ENCODE measurements at places on chromosomes 12 and 14.
A peak's percentile ranks its signal among the peaks of the same experiment; 100 is the strongest.

GRCh38 chr12:131893605-131894312, 663 bp upstream of the ULK1 start:
- no peak for DNase-seq

DNA sequence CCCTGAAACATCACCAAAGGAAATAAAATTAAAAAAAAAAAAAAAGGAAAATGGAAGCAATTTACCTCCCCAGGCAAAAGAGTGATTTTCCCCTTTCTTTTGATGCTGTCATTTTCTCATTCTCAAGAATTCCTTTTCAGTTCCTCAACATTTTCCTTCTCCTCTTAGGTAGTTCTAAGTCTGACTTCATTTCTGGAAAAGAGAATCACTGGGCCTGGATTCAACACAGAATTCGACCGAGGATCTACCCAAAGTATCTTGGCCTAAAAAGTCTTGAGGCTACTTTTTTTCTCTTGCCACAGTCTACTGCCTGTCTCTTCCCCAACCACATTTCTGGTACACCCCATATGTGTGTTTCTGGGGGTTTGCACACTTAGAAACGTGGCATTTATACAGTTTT, 717.8 kb upstream of the TBX3 start:
- no peak for DNase-seq

GRCh38 chr12:78442454-78442801, 422.1 kb upstream of the SYT1 start:
- DNase-seq = no peak

- DNase-seq = no peak
Measured at GRCh38 chr14:34270361-34270760, 191.7 kb downstream of the SPTSSA start.

DNA sequence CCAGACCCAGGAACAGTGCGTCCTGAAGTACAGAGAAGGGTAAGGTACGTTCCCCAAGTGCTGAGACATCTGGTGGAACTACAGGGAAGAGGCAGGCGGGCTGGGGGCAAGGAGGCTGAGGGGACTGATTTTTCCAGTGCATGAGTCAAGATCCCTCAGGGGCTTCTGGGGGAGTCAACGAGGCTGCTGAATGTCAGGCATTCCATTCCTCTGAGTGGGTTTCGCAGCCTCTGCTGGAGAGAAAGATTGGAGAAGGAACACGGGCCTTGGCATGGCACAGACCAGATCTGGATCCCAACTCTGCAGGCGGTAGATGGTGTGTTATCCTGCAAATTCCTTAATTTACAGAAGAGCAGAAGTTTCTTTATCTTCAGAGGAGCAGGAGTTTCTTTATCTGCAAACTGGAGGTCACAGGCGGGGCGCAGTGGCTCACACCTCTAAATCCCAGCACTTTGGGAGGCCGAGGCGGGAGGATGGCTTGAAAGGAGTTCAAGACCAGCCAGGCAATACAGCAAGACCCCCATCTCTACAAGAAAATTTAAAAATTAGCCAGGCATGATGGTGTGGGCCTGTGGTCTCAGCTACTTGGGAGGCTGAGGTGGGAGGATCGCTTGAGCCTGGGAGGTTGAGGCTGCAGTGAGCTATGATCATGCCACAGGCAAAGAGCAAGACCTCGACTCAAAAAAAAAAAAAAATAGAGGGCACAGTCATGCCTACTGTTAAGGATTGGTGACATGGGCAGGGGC, 132.6 kb upstream of the MAP1LC3B2 start:
- DNase-seq = no peak

DNA sequence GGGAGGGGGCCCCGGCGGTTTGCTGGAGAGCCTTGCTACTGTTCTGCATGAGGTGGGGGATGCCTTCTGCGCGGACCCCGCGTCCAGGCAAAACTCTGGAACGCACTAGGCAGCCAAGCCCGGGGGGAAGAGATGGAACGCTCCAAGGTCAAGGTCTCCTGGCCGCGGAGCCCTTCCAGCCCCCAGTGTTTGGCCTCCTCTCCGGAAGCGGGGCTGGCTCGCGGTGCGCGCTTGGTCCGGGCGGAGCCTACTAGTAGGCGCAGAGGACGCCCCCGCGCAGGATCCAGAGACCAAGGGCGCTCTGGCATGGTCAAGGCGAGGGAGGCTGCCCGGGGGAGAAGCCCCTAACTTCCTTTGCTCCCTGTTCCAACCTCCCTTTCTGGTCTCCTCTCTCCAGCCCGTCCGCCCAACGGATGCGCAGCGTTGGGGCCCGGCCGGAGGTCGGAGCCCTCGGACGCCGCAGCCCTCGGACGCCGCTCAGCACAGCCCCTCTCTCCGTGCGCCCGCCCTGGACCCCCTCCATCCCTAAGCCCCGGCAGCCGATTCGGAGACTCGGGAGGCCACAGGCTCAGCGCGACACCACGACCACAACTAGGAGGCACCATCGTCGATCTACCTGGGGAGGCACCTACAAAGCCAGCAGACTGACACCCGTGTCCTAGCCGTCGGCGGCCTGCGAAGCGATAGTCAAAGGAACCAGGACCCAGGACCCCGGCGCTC, 669 bp upstream of the KCNK13 start:
- DNase-seq = no peak

- DNase-seq = no peak
Measured at GRCh38 chr12:457676-458075, 2.1 kb upstream of the B4GALNT3 start.

GRCh38 chr12:105825141-105825540, 313.6 kb downstream of the NUAK1 start:
- DNase-seq = no peak

DNA sequence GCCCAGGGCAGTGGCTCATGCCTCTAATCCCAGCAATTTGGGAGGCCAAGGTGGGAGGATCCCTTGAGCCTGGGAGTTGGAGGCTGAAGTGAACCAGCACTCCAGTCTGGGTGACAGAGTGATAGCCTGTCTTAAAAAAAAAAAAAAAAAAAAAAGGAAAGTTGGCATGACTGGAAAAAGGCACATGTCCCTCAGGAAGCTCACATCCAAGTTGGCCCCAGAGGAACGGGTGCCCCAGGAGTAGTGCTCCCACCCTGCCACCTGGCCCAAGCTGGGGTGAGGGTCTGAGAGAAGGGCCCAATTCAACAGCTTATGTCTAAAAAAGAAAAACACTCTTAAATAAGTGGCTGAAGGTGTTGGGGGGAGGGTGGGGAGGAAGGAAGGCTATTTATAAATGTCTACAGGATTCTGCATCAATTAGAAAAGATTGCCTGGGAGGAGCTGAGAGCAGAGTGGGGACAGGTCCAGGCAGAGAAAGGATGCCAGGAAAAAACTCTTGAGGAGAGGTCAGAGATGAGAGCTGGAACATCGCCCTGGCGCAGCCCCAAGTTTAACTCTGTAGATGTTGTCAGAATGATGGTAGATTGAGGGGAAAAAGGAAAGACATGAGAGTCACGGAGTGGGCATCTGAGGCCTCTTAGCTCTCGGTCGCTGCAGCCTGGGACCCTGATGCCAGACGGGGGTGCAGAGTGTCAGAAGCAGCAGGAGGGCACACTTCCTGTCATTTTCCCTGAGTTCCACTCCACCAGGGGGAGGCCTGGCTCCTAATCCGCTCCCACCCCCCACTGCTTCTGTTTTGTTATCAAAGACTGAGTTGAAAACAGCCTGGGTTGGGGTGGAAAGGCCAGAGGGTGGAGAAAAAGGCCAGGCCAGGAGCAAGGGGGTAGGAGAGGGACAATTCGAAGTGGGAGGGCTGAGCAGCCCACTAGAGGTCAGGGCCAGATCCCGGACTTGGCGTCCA, 7.3 kb downstream of the SPRYD3 start:
- no peak for DNase-seq

GRCh38 chr12:70876952-70877351, 43.6 kb downstream of the PTPRR start:
- no peak for DNase-seq

- DNase-seq = no peak
Measured at GRCh38 chr14:43410631-43411030, 1096.5 kb downstream of the FSCB start.

- no peak for DNase-seq
Measured at GRCh38 chr12:3795492-3796133, 42.7 kb upstream of the CRACR2A start.

- DNase-seq = no peak
Measured at GRCh38 chr14:106843951-106844483, 1317.6 kb downstream of the TMEM121 start.

- DNase-seq = no peak
Measured at GRCh38 chr12:53516758-53517455, 9.6 kb upstream of the NPFF start.

GRCh38 chr12:124389138-124389724, 94.3 kb downstream of the RFLNA start:
- DNase-seq = peak; percentile 23

DNA sequence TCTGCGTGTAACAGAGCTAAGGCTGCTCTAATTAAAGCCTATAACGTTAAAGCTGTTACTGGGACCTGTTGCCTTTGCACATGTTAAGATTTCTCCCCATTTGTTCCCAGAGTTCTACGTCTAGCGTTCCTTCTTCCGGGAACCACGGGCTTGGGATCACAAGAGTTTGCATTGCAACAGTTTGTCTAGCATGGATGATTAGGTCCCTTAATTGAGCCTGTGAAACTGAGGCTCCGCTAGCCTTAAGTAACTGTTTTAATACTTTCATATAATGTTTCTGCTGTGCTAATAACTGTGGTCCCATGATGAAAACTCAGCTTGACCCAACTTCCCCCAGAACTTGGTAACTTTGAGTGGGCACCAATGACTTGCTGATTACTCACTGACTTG, 16.7 kb upstream of the LYZ start:
- DNase-seq = no peak

GRCh38 chr14:61528591-61529021, 166.7 kb upstream of the HIF1A start:
- no peak for DNase-seq

GRCh38 chr14:28461389-28461788, 305.2 kb upstream of the FOXG1 start:
- no peak for DNase-seq

DNA sequence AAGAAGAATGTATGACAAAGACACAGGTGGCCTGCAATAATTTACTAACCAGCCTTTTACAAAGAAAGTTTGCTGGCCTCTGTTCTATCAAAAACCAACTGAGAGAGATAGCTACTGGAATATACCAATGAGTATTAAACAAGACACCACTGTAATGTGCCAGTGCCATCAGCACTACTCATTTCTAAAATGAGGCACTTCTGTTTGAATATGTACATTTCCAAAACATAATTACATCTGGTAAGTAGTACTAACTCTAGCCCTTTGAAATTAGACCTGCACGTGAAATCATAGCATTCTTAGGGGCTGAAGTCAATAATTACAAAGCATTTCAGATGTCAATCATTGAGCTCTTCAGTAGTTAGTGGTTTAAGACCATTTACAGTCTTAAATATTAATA, 6.9 kb upstream of the SYCP3 start:
- no peak for DNase-seq

- DNase-seq = no peak
Measured at GRCh38 chr14:104075530-104076151, 9.9 kb upstream of the ASPG start.

DNA sequence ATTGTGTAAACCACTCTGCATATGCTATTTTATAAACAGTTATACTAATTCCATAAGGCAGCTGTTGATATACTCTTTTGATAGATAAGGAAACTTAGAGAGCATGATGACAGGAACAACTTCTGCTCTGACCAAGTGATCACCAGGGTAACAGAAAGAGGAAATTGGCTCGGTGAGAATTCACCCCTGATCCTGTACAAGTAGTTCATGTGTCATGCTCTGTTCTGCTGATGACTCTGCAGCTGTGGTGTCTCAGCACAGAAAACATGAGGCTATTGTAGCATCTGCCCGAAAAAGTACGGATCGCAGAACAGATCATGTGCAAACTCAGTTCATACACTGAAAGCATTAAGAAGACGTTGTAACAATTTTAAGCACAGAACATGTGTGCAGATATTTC, 345.0 kb downstream of the LRIG3 start:
- no peak for DNase-seq

DNA sequence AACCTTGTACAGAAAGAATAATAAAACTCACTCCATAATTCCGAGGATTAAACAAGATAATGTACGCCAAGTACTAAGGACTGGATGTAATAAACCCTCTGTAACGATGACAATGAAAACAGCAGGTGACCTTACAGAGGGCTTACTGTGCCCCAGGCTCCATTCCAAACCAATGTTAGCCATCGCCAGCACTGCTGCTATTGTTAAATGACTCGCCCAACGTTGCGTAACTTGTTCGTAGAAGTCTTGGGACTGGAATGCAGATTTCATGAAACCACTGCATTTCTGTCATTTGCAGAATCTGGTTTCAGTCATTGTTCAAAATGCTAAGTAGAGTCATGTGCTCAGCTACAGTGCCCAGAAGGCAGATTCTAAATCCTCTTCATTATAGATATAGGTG, 728 bp upstream of the STON2 start:
- no peak for DNase-seq

DNA sequence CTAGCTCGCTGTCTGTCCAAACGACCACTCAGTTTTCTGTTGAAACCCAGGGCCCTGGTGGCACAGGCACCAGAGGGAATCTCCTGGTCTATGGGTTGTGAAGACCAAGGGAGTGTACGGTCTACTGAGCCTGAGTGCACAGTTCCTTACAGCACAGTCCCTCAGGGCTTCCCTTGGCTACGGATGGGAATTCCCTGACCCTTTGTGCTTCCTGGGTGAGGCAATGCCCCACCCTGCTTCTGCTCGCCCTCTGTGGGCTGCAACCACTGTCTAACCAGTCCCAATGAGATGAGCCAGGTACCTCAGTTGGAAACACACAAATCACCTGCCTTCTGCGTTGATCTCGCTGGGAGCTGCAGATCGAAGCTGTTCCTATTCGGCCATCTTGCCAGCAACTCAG, 22.6 kb downstream of the GPHN start:
- no peak for DNase-seq

- no peak for DNase-seq
Measured at GRCh38 chr12:122106843-122107242, 28.3 kb downstream of the MLXIP start.

DNA sequence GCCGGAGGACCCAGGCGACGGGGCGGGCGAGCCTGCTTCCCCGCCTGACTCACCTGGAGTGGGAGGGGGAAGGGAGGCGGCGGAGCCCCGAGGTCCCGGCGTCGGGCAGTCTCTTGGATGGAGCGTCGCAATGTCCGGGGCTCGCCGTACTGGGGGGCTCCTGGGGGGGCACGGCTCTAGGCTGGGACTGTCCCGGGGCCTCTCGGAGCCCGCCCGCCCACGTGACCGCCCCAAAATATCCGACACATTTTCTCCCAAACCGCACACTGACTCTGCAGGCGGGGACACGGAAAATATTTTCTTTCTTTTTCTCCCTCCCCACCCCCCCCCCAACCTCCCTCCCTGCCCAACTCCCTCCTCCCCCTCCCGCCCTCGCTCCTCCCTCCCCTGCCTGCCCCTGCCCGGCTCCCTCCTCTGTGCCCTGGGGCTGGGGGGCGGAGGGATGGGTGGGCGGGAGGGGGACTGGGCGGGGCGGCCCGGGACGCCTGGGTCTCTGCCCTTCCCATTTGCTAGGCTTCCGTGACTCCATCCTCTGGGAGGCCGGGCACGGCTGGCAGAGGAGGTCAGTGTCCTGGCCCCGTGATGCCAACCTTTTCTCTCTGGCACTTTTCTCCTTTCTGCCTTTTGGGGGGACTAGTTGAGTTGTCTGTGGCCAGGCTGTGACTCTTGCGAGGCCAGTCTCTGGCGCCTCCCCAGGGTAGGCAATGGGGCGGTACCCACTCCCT, at the start of gene RARG:
TSS of gene RARG (minus strand) at position 289 of the 725 bp plus-strand sequence. CDS start 4,664 bp downstream, outside the sequence.
- DNase-seq = no peak
